Activated T-cell treated with anti-CD3 and anti-CD28 coated beads, Interleukin-2, amount 50 U/mL, for 24 hours (primary cell): ENCODE measurements at places on chromosomes 13 and 19.

DNA sequence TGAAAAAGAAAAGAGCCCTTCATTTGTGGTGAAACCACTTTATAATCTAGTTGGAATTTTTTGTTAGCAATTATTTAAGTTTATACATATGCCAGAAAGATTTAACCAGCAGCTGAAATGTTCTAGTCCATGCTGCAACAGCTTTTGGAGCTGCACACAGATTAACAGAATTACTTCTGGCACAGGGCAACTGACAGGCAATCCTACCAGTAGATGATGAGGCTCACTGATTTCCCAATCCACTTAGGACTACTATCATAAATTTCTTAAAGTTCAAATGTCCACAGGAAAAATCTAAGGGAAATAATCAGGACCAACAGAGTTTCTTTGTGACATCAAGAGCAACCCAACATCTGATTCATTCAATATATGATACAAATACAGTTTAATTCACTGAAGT lies 78.8 kb downstream of the CRYL1 start:
- peaks cover 28% of the 10 kb centered on the region for H3K36me3 ChIP-seq
- H3K27me3 ChIP-seq, result no peaks in the 10 kb centered on the region
- peaks cover 21% of the 10 kb centered on the region for H3K4me1 ChIP-seq

DNA sequence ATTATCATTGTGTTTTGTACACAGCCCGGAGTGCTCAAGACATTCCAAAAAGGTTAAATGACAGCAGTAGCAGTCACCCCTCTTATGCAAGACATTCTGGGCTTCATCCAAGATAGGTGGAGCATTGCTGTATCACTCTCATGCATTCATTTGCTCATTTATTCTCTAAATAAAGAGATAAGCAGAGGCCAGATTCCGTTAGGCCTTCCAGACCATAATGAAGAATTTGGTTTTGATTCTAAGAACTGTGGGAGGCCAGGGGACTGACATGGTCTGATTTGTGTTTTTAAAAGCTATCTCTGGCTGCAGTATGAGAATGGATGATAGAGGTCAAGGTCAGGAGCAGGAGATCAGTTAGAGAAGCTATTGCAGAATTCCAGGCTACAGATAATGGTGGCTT lies 145.8 kb downstream of the KCNRG start:
- DNase-seq, result no peak
- H3K27me3 ChIP-seq, result peaks cover 13% of the 10 kb centered on the region

GRCh38 chr19:57511484-57511883 lies 11.7 kb downstream of the ZNF773 start:
- no peak overlapping the region for H3K27ac ChIP-seq
- DNase-seq, result no peak
- H3K36me3 ChIP-seq, result peaks cover 90% of the 10 kb centered on the region
- H3K4me1 ChIP-seq, result no peaks in the 10 kb centered on the region

GRCh38 chr19:41095703-41096102 lies 7.5 kb downstream of the CYP2A13 start:
- DNase-seq, result peak; percentile 36
- H3K4me3 ChIP-seq, result no peak overlapping the region
- H3K27me3 ChIP-seq, result peaks cover 33% of the 10 kb centered on the region
- H3K4me1 ChIP-seq, result peaks cover 4% of the 10 kb centered on the region
- no peak overlapping the region for H3K27ac ChIP-seq

DNA sequence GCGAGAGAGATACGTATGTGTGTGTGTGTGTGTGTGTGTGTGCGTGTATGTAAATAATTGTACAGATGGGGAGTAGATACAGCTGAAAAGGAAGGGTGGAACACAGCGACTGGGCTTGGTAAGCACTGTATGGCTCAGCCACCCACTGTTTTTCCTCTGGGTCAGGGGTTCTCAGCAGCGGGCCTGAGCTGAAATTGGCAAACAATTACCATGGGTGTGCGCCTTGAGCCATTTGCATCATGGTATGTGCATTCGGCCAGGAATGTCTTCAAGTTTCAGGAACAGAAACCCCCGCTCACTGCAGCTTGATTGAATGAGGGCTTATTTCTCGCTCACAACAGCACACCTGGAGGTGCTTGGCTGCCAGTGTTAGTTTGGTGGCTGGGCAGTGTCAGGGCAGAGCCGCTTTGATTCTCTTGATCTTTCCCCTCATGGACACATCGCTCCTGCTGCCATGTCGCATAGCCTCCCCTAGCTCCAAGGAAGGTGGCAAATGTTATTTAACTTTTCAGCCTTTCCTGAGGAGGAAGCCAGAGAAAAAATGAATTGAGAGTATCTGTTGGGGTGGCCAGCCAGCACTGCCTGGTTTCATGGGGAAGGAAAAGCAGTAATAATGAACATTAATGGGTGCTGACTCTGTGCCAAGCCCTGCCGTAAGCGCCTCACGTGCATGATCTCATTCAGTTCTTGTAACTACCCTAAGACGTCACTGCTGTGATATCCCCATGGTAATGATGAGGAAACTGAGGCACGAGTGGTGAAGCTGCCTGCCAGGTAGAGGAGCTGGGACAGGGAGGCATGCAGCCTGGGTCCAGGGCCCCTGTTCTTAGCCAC lies 126.9 kb downstream of the SIPA1L3 start:
- DNase-seq, result no peak
- H3K4me1 ChIP-seq, result peaks cover 2% of the 10 kb centered on the region
- H3K27me3 ChIP-seq, result no peaks in the 10 kb centered on the region
- H3K36me3 ChIP-seq, result peaks cover 16% of the 10 kb centered on the region
- no peak overlapping the region for H3K27ac ChIP-seq
- no peak overlapping the region for H3K4me3 ChIP-seq

DNA sequence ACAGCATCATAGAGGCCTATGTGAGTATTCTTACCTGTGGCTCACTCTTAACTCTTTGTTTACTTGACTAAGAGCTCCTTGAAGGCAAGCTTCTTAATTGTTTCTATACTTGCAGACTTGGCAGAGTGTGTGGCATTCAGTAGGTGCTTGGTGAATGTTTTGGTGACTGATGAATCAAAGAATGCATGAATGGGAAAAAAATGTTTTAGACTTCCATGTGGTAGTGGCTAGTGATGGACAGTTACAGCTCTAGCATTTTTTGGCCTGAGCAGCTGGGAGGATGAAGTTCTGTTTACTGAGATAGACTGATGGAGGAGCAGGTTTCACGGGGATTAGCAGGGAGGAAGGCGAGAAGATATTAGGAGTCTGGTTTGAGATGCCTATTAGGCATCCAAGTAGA lies 13.6 kb downstream of the HAS1 start:
- H3K27ac ChIP-seq, result no peak overlapping the region
- no peak overlapping the region for H3K4me3 ChIP-seq
- peaks cover 21% of the 10 kb centered on the region for H3K36me3 ChIP-seq
- no peak for DNase-seq
- H3K4me1 ChIP-seq, result peaks cover 12% of the 10 kb centered on the region

DNA sequence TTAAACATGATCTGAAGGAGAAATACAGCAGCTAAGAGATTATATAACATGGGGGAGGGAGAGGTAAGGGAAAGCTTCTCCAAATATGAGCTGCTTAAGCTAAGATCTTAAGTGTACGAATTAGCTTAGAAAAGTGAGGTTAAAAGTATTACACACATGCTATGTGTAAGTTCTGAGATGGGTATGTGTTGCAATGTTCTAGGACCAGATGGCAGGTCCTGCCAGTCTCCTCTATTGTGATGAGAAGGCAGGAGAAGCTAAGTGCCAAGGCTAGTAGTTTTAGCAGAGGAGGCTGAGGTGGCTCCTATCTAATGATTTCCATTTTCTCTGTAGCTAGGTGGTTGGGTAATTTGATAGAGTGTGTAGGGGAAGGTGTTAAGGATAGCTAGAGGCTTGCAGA lies 57.6 kb downstream of the MICU2 start:
- no peak overlapping the region for H3K4me3 ChIP-seq
- peaks cover 41% of the 10 kb centered on the region for H3K36me3 ChIP-seq
- H3K27me3 ChIP-seq, result no peaks in the 10 kb centered on the region
- DNase-seq, result no peak
- H3K27ac ChIP-seq, result no peak overlapping the region

DNA sequence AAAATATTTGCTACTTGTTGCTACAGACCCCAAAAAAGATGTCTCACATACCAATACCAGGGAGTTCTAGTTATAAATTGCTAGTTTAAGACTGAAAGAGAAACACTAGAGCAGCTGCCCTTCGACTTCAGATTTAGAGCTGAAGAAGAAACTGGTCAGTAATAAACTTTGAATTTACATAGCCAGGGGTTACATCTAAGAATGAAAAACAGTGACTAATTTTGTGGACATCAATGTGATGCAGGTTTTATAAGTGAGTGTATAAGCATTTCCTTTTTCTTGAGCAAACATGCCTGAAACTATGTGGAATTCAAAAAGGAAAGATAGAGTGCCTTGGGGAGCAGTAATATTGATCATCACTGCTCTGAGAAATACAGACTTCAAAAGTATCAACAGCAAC lies 724.9 kb upstream of the MIR17HG start:
- no peaks in the 10 kb centered on the region for H3K36me3 ChIP-seq
- DNase-seq, result no peak
- H3K4me3 ChIP-seq, result no peak overlapping the region
- no peaks in the 10 kb centered on the region for H3K27me3 ChIP-seq
- H3K4me1 ChIP-seq, result no peaks in the 10 kb centered on the region

DNA sequence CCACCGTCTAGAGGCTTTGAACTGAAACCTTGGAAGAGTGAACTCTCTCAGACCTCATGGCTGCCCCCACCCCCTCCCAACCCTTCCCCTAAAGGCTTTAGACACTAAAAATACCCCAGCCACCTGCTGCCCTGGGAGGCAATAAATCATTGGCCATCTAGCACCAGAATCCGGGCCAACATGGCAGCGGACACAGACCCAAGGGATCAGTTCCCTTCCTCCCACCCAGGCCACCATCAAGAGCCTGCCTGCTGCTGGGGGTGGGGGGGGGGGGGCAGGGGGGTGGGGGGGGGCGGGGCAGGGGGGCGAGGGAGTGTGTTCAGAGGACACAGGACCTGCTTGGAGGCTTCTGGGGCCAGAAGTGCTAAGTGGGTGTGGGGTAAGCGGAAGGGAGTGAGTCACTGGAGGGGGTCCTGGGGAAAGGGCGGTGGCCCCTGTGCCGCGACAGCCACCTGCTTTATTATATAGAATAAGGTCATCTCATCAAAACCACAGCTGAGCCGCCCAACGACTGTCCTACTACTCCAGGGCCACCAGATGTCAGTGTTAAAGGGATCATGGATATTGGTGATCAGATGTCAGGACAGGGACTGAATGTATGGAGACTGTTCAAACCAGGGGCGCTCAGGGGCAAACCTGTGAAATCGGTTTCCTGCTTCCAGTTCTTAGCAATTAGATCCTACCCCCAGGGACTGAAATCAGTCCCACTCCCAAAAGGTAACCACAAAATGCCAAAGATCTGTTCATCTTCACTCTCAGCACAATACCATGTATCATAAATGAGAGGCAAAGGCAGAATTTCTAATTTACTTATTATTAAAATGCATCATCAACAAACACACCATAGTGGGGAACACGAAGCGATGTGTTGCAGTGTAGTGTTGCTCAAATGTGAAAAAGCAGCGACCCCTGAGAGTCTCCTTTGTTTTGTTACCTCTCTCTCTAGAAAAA lies 24.3 kb downstream of the ARL11 start:
- no peak overlapping the region for H3K4me3 ChIP-seq
- H3K36me3 ChIP-seq, result peaks cover 14% of the 10 kb centered on the region
- no peak overlapping the region for H3K27ac ChIP-seq
- no peaks in the 10 kb centered on the region for H3K27me3 ChIP-seq
- no peaks in the 10 kb centered on the region for H3K4me1 ChIP-seq

DNA sequence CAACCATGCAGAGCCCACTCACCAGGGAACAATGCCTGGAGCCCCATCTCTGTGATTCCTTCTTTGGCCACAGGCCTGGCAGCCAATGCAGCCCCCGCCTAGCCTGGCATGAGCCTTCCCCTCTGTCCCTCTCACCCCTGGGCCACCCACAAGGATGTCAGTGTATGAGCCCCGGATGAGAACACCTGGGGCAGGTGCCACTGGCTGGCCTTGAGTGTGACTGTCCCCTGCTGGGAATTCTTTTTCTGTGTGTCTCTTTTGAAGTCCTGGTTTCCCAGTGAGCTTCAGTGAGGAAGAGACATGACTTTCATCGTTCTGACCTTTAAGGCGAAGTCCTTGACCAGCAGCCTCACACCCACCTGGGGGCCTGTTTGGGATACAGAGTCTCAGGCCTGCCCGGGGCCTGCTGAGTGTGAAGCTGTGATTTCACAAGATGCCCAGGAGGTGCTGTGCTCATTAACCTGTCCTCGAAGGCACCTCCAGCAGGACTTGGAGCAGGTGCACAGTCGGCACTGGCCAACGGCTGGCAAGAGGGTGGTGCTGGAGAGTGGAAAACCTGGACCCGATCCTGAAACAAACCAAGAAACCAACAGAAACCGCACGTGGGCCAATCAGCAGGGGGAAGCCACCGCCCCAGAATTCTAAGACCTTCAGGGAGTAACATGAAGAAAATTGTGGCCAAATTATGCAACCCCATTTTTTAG lies 27.4 kb upstream of the SPACA7 start:
- no peak overlapping the region for H3K4me3 ChIP-seq
- DNase-seq, result no peak
- peaks cover 65% of the 10 kb centered on the region for H3K27me3 ChIP-seq
- peaks cover 5% of the 10 kb centered on the region for H3K4me1 ChIP-seq
- H3K36me3 ChIP-seq, result no peaks in the 10 kb centered on the region
- no peak overlapping the region for H3K27ac ChIP-seq

DNA sequence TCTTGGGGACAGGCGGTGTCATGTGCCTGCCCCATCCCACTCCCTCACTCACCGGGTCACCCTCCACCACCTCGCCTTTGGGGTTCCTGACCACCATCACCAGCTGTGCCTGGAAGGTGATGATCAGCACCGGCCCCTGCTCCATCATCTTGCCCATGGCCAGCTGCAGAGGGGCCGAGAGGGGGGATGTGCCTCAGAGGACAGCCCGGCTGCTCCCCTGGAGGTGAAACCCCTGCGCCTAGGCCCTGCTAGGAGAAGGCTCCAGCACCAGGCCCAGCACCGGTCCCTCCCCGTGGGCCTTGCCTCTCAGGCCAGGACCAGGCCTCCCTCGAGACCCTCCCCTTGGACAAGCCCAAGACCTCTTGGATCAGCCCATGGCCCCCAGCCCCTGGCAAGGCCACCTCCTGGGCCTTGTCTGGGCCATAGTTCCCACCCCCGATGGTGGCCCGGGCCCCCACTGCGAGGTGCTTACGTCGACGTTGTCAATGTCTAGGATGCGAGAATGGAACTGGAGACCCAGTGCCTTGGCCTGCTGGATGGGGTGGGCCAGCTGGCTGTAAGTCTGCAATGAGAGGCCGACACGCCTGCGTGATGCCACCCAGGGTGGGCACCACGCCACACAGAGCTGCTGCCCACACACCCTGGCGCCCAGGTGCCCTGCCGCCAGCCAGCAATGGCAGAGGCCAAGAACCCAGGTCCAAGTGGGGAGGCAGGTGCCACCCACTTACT lies 1.8 kb upstream of the CTXN1 start:
- no peak overlapping the region for H3K4me3 ChIP-seq
- H3K27me3 ChIP-seq, result no peaks in the 10 kb centered on the region
- peak; percentile 38 for DNase-seq
- no peak overlapping the region for H3K27ac ChIP-seq
- H3K36me3 ChIP-seq, result peaks cover 60% of the 10 kb centered on the region

DNA sequence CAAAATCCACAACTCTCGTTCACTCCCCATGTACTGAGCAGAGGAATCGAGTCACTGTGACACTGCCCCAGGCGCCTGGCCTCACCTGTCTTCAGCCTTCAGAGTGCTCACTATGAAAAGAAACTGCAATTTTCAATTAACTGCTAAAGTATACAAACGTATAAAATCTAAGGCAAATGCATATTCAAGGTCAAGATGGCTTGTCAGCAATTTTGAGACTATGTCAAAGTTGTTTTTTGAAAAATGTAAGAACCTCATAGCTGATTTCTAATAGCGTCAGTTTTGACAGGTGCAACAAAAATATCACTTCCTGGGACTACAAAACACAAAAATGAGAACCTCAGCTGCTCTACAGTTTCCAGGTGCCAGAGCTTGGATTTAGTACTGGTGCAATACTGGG lies 31.4 kb downstream of the TUBGCP3 start:
- H3K36me3 ChIP-seq, result peaks cover 93% of the 10 kb centered on the region
- H3K4me1 ChIP-seq, result no peaks in the 10 kb centered on the region
- no peak overlapping the region for H3K27ac ChIP-seq
- no peaks in the 10 kb centered on the region for H3K27me3 ChIP-seq
- no peak for DNase-seq
